ENCODE measurements at places on chromosomes 7 and 10. TPM values are rescaled to one million over a fixed set of nuclear protein-coding genes. Genes with fewer than 3 reads are reported as not detected.
A peak's percentile ranks its signal among the peaks of the same experiment; 100 is the strongest.

DNA sequence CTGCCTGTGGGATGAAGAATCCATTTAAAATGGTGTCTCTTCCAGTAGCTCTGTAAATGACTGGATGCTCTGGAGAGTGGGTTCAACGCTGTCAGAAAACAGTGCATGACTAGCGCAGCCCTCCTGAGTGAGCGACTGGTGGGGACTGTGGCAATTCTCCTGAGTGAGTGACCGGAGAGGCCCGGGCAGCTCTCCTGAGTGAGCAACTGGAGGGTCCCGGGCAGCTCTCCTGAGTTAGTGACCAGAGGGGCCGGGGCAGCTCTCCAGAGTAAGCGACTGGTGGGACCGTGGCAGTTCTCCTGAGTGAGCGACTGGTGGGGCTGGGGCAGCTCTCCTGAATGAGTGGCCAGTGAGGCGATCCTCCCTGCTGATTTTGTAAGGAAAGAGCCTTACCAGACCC, 85.5 kb downstream of the WDR37 start:
- H3K36me3 ChIP-seq: peaks cover 10% of the 10 kb centered on the region
- no peaks in the 10 kb centered on the region for H3K4me1 ChIP-seq
- no peak for DNase-seq

GRCh38 chr7:7188742-7189141, 6.4 kb downstream of the C1GALT1 start:
- H3K4me1 ChIP-seq: peaks cover 25% of the 10 kb centered on the region
- peaks cover 22% of the 10 kb centered on the region for H3K36me3 ChIP-seq
- no peak overlapping the region for H3K27ac ChIP-seq
- no peak overlapping the region for H3K4me3 ChIP-seq

DNA sequence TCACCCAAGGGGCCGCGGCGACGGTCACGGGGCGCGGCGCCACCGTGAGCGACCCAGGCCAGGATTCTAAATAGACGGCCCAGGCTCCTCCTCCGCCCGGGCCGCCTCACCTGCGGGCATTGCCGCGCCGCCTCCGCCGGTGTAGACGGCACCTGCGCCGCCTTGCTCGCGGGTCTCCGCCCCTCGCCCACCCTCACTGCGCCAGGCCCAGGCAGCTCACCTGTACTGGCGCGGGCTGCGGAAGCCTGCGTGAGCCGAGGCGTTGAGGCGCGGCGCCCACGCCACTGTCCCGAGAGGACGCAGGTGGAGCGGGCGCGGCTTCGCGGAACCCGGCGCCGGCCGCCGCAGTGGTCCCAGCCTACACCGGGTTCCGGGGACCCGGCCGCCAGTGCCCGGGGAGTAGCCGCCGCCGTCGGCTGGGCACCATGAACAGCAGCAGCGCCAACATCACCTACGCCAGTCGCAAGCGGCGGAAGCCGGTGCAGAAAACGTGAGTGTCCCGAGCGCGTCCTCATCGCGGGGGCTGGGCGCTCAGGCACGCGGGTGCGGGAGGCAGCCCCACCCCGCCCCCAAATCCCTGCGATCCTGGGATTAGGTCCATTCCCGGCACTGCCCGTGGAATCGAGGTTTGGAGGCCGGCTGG, 509 bp downstream of the AHR start:
- H3K27me3 ChIP-seq: no peaks in the 10 kb centered on the region
- peak overlapping the region; percentile 93 for H3K4me3 ChIP-seq
- DNase-seq: no peak
- peak overlapping the region; percentile 74 for H3K27ac ChIP-seq
- H3K4me1 ChIP-seq: peaks cover 16% of the 10 kb centered on the region
- H3K36me3 ChIP-seq: 0 out of 2 replicates have a peak, but pooled peaks cover 10% of the 10 kb centered on the region

GRCh38 chr7:158409120-158409519, 178.5 kb downstream of the PTPRN2 start:
- H3K4me1 ChIP-seq: no peaks in the 10 kb centered on the region
- no peak for DNase-seq
- peaks cover 5% of the 10 kb centered on the region for H3K27me3 ChIP-seq
- no peak overlapping the region for H3K27ac ChIP-seq
- peaks cover 5% of the 10 kb centered on the region for H3K36me3 ChIP-seq
- H3K4me3 ChIP-seq: no peak overlapping the region

DNA sequence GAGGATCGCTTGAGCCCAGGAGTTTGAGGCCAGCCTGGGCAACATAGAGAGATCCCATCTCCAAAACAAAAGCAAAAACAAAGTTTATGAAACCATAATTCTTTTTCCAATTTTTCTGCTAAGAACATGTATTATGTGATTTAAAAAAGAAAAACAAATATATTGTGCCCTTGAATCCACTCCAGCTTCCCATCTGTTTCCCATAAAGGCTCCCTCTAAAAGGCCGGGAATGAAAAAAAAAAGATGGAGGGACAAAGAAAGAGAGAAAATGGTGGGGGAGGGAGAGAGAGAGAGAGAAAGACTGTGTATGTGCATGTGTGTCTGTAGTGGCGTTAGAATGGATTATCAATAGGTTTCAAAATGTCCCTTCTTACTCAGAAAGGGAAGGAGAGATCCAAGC, 20.5 kb upstream of the GSDME start:
- DNase-seq: no peak
- H3K27ac ChIP-seq: peak overlapping the region; percentile 94
- H3K4me1 ChIP-seq: peaks cover 48% of the 10 kb centered on the region
- peaks cover 5% of the 10 kb centered on the region for H3K27me3 ChIP-seq

DNA sequence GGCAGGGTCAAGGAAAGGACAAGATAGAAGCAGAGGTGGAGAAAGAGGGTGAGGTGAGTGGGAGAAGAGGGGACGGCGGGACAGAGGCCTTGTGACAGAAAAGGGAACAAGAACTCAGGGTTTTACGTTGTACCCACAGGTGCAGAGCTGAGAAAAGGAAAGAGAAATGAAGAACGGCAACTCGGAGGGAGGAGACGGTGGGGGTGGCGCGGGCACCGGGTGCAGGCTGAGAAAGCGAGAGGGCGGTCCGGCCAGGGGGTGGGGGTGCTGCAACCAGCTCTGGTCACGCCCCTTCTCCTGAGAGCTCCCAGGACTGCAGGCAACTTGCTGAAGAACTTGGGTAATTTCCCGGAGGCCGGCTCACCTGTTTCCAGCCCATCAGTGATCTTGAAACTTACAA, 65.3 kb downstream of the CARD11 start:
- H3K27me3 ChIP-seq: peaks cover 16% of the 10 kb centered on the region
- H3K36me3 ChIP-seq: no peaks in the 10 kb centered on the region
- DNase-seq: no peak
- no peaks in the 10 kb centered on the region for H3K4me1 ChIP-seq
- H3K4me3 ChIP-seq: no peak overlapping the region

- H3K27ac ChIP-seq: peak overlapping the region; percentile 52
- peaks cover 53% of the 10 kb centered on the region for H3K4me1 ChIP-seq
- DNase-seq: no peak
- no peaks in the 10 kb centered on the region for H3K36me3 ChIP-seq
These were observed 299.3 kb upstream of the PITRM1 start for GRCh38 chr10:3471927-3472286.

DNA sequence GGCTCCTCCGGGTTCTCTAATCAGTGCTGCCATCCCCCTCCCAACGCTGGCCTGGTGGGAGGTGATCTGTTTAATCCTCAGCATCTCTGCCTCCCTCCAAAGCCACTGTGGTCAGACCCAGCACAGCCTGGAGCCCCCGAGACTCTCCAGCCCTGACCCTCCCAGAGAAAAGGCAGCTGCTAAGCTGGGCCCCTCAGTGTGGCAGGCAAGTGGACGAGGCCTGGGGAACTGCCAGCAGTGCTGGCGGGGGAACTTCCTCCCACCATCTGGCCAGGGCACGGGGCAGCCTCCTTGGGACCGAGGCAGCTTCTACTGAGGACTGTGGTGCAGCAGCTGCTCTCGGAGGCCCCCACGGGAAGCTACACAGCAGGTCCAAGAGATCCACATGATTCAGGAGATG, 51.1 kb downstream of the DPYSL4 start:
- no peak overlapping the region for H3K27ac ChIP-seq
- DNase-seq: no peak
- peaks cover 19% of the 10 kb centered on the region for H3K27me3 ChIP-seq
- H3K36me3 ChIP-seq: no peaks in the 10 kb centered on the region

- H3K27me3 ChIP-seq: peaks cover 2% of the 10 kb centered on the region
- H3K4me1 ChIP-seq: peaks cover 13% of the 10 kb centered on the region
- peak overlapping the region; percentile 9 for H3K27ac ChIP-seq
- DNase-seq: peak; percentile 76
- peaks cover 25% of the 10 kb centered on the region for H3K36me3 ChIP-seq
These were observed 35.7 kb downstream of the NAPEPLD start for GRCh38 chr7:103113164-103113563.

GRCh38 chr10:10847387-10847786, 170.3 kb upstream of the CELF2 start:
- H3K36me3 ChIP-seq: no peaks in the 10 kb centered on the region
- no peak overlapping the region for H3K27ac ChIP-seq
- H3K4me1 ChIP-seq: no peaks in the 10 kb centered on the region
- H3K27me3 ChIP-seq: peaks cover 6% of the 10 kb centered on the region

DNA sequence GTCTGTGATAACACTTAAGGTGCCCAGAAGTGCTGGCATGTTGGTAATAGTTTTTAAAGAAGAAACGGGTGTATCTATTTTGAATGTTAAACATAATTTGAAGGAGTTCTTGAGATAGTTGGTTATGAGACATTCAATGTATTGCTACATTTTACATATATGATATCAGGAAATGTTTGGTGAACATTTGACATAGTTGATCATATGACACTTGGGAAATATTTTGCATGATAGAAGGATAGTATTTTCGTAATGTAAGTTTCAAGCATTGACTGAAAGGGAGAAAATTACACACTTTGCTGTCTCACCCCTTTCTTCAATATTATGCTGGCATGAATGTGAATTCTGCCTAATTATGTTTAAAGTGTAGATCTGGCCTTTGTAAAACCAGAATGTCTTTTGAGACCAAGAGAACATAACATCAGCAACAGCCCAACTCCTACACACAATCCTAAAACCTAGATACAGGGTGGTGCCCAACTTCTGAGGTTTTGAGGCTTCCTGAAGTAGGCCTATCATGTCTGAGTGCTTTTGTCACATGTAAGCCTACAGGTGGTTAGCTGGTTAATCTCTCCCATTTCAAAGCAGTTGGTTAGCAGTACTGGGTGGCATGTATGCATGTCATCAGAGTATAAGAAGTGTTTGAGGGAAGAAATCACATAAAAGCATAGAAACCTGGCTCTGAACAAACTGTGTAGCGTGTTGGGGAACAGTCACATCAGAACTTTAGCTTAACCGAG, 2.1 kb downstream of the ADD3 start:
- H3K27me3 ChIP-seq: no peaks in the 10 kb centered on the region
- H3K4me3 ChIP-seq: no peak overlapping the region
- no peaks in the 10 kb centered on the region for H3K36me3 ChIP-seq
- DNase-seq: no peak
- H3K27ac ChIP-seq: no peak overlapping the region

Gene AKR1E2
- total RNA-seq: 0.59 TPM

Gene ASAH2
- total RNA-seq: 3.1 TPM

Gene TRA2A
- total RNA-seq: 97.8 TPM

Gene SDK1
- total RNA-seq: not detected

Gene CPA4
- 20.8 TPM for total RNA-seq

Gene ITGB8
- 0.08 TPM for total RNA-seq
